ENCODE measurements at places on chromosomes 1 and 21. TPM values are rescaled to one million over a fixed set of nuclear protein-coding genes. Genes with fewer than 3 reads are reported as not detected.

GRCh38 chr21:45768011-45768739, 124.7 kb downstream of the PCBP3 start:
- no peak for DNase-seq
- peaks cover 7% of the 10 kb centered on the region for H3K27me3 ChIP-seq
- H3K4me3 ChIP-seq: no peak overlapping the region
- no peak overlapping the region for H3K27ac ChIP-seq
- no peaks in the 10 kb centered on the region for H3K36me3 ChIP-seq

DNA sequence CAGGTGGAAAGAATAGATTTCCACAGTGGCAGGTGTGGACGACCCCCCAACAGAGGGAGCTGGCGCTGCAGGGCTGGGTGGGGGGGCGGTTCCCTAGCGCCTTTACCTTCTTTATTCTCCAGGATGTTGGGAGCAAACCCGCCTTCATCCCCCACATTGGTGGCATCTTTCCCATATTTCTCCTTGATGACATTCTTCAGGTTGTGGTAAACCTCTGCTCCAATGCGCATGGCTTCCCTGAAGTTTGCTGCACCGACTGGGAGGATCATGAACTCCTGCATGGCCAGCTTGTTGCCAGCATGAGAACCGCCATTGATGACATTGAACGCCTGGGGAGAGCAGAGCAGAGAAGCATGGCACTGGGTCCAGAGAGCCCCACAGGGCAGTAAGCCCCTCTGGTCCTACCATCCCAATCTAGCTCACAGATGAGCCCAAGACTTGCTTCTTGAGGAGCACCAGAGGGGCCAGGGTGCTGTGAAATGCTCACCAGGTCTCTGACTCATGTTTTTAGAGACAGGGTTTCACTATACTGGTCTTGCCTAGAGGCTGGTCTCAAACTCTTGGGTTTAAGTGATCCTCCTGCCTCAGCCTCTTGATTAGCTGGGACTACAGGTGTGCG, 12.2 kb downstream of the ENO1 start:
- DNase-seq: no peak
- peak overlapping the region; percentile 60 for H3K27ac ChIP-seq
- no peak overlapping the region for H3K4me3 ChIP-seq
- peaks cover 90% of the 10 kb centered on the region for H3K36me3 ChIP-seq
- H3K4me1 ChIP-seq: peaks cover 87% of the 10 kb centered on the region

DNA sequence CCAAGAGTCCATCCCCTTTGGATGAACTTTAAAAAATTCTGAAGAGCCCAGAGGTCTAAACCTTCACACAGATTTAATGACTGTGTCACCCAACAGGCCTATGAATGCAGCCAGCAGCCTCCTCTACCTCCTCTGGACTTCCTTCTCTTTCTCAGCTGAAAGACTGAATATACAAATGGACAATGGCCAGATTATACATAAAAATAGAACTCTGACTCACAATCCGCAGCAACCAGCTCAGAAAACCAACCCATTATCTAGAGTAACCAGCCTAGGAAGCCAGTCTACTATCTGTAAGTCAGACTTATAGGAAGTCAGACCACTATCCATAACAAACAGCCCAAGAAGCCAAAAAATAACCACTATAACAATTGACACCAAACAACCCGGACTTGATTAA, 224.5 kb downstream of the ASTN1 start:
- H3K27me3 ChIP-seq: no peaks in the 10 kb centered on the region
- no peak overlapping the region for H3K4me3 ChIP-seq
- no peak overlapping the region for H3K27ac ChIP-seq

- H3K36me3 ChIP-seq: peaks cover 5% of the 10 kb centered on the region
- H3K4me3 ChIP-seq: no peak overlapping the region
- no peak for DNase-seq
- peaks cover 23% of the 10 kb centered on the region for H3K27me3 ChIP-seq
- H3K27ac ChIP-seq: no peak overlapping the region
Observed at GRCh38 chr1:33220676-33221384, 35.5 kb upstream of the ZNF362 start.

GRCh38 chr1:224266105-224266914, 63.7 kb downstream of the NVL start:
- peaks cover 47% of the 10 kb centered on the region for H3K4me1 ChIP-seq
- DNase-seq: no peak
- H3K27me3 ChIP-seq: no peaks in the 10 kb centered on the region
- peaks cover 49% of the 10 kb centered on the region for H3K36me3 ChIP-seq
- peak overlapping the region; percentile 66 for H3K27ac ChIP-seq

DNA sequence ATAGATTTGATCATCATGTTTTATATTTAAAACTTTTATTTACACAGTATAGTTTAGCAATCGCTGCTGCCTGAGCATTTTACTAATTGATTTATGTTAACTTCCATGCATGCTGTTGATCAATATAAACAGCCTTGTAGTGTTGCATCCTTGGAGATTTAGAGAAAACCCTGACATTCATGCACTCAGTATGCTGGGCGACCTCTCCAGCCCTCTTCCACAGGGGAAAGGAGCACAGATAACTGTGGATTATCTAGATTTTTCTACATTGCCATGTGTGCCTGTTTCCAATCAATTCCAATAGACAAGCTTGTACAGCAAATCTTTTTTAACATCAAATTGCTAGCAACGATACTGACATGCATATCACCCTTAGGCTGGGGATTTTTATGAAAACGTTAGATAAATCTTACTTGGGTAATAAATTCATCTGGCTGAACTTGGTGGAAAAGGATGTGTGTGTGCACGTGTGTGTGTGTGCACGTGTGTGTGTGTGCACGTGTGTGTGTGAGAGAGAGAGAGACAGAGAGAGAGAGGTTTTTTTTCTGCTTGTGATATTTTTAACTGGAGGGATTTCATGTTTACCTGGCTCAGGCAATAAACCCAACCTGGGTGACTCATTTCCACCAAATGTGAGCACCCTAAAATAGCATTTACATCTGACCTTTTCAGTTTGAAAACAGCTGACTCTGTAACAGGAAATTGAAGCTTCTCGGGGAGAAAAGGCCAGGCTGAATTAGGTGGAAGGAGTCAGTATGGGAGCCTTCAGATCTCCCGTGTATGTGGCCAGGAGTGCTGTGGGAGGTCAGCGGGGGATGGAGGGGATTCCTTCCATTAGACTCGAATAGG, 339.8 kb downstream of the PRDM2 start:
- H3K27me3 ChIP-seq: no peaks in the 10 kb centered on the region
- H3K36me3 ChIP-seq: peaks cover 1% of the 10 kb centered on the region
- no peak for DNase-seq
- no peaks in the 10 kb centered on the region for H3K4me1 ChIP-seq
- H3K4me3 ChIP-seq: no peak overlapping the region

GRCh38 chr1:246165826-246166709, 341.0 kb downstream of the SMYD3 start:
- no peak overlapping the region for H3K27ac ChIP-seq
- H3K4me3 ChIP-seq: no peak overlapping the region
- DNase-seq: no peak
- H3K36me3 ChIP-seq: no peaks in the 10 kb centered on the region

DNA sequence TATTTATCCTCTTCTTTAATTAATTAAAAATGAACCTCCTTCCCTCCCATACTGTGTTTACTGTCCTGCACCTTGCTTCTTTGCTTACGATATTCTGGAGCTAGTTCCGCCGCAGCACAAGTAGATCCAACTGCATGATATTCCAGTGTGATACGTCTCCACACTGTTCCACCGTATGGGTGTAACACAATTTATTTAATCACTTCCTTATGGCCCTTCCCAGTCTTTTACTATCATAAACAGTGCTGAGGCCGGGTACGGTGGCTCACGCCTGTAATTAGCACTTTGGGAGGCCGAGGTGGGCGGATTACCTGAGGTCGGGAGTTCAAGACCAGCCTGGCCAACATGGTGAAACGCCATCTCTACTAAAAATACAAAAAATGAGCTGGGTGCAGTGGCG, 25.7 kb downstream of the CNST start:
- H3K4me3 ChIP-seq: no peak overlapping the region
- peaks cover 31% of the 10 kb centered on the region for H3K36me3 ChIP-seq
- H3K27ac ChIP-seq: no peak overlapping the region
- H3K27me3 ChIP-seq: no peaks in the 10 kb centered on the region

MROH9 gene
- total RNA-seq: not detected

PRDX6 gene
- total RNA-seq: 123 TPM

LRRN2 gene
- not detected for total RNA-seq

GJB4 gene
- not detected for total RNA-seq

HENMT1 gene
- total RNA-seq: 34.1 TPM

MYCL gene
- 0.26 TPM for total RNA-seq

Measured in activated CD8-positive, alpha-beta memory T cell treated with anti-CD3 and anti-CD28 coated beads, Interleukin-2, amount 10 ng/mL, durations not matched to agents 7 days and 5 days (primary cell).